ENCODE measurements at places on chromosomes 2 and 18.

DNA sequence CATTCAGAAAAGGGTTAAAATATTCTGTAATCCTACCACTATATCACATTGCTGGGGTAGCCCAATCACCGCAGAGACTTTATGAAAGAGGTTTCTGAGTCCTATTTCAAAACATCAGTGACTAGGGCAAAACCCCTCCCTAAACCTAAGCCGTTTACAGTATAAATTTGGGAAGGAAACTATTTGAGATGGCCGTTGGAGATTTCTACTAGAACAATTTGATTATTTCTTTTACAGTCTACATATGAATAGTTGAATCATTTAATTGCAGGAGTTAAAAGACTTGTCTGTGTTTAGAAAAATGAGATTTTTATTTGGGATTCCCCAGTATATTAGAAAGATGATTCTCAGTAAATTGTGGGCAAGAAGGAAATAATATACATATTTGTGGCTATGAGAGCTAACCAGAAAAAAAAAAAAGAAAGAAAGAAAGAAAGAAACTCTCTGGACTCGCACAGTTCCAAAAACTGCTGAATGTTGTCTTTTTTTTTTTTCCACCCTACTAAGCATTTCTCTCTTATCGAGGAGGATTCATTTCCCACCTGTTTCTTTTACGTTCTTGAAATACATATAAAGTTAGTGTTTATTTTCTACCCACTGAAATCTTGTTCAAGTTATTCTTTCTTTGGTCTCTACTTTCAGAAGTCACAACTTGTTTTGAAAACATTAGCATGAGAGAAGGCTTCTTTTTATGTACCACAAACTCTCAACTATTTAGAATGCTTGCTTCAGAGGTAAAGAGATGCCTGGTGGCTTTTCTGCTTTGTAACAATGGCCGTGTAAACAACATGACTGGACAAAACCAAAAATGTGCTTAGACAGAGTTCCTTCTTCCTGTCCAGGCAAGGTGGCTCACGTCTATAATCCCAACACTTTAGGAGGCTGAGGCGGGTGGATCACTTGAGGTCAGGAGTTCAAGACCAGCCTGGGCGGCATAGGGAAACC, 65.9 kb downstream of the BCL2 start:
- DNase-seq: peak; percentile 49

GRCh38 chr2:201347138-201347537, 10.0 kb downstream of the FLACC1 start:
- DNase-seq: no peak

DNA sequence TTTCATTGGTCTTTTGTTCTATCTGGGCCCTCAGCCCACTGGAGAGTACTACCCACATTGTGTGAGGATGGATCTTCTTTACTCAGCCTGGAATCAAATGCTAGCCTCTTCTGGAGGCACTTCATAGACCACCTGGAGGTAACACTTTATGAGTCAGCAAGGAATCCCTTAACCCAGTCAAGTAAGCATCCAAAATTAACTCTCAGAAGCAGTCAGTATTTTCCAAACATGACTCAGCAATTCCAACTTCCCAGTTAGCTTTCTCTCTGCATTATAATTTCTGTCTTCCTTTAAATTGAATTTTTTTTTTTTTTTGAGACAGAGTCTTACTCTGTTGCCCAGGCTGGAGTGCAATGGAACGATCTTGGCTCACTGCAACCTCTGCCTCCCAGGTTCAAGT, 142.7 kb downstream of the ACKR3 start:
- DNase-seq: peak; percentile 51

DNA sequence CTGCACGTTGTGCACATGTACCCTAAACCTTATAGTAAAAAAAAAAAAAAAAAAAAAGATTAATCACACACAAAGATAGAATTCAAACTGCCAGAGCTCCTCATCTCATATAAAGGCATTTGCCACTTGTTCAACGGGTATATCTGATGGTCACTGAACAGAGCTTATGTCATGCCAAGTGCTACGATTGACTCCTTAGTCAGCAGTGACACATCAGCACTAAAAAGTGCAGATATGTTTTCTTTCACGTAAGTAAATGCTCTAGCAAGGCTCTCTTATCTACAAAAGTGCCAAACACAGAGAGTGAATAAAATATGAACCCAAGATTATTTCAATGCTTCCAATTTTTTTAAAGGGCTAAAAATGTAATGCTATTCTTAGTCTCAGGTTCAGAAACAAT, 1.1 kb downstream of the LMAN1 start:
- peak; percentile 89 for DNase-seq

All from fibroblast of mammary gland (primary cell).